ENCODE measurements at places on chromosomes 1 and 21. TPM values are rescaled to one million over a fixed set of nuclear protein-coding genes. Genes with fewer than 3 reads are reported as not detected.

The EVI5 gene
- total RNA-seq: 64.2 TPM

The LIN28A gene
- total RNA-seq: not detected

The LRRC3 gene
- total RNA-seq: 2.4 TPM

The CYP4X1 gene
- 4.3 TPM for total RNA-seq

The SPRR2G gene
- not detected for total RNA-seq

The FAM163A gene
- total RNA-seq: not detected

The VCAM1 gene
- 10.4 TPM for total RNA-seq

The NUF2 gene
- 56.4 TPM for total RNA-seq

The TNFRSF4 gene
- total RNA-seq: 0.57 TPM

The MAP3K6 gene
- 10.1 TPM for total RNA-seq

The IFNAR1 gene
- total RNA-seq: 35.8 TPM

The AHCYL1 gene
- 76.2 TPM for total RNA-seq

The TPTE gene
- total RNA-seq: not detected

The OLFML2B gene
- total RNA-seq: 0.40 TPM

The IL20 gene
- total RNA-seq: not detected

The ATP1A2 gene
- not detected for total RNA-seq

The PTPRF gene
- total RNA-seq: 139 TPM
